ENCODE measurements at places on chromosomes 5 and 9.

DNA sequence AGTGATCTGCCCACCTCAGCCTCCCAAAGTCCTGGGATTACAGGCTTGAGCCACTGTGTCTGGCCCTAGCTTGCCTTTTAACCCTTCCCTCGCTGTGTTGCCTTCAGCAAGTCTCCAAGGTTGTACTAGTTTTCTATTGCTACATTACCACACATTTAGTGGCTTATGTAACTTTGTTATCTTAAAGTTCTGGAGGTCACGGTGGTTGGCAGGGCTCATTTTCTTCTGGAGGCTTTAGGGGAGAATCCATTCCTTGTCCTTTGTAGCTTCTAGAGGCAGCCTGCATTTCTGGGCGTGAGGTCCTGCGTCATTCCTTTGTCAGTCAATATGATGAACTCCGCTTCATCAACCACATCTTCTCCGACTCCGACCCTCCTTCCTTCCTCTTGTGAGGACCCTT lies 2.9 kb upstream of the PRRC2B start:
- DNase-seq, result no peak

DNA sequence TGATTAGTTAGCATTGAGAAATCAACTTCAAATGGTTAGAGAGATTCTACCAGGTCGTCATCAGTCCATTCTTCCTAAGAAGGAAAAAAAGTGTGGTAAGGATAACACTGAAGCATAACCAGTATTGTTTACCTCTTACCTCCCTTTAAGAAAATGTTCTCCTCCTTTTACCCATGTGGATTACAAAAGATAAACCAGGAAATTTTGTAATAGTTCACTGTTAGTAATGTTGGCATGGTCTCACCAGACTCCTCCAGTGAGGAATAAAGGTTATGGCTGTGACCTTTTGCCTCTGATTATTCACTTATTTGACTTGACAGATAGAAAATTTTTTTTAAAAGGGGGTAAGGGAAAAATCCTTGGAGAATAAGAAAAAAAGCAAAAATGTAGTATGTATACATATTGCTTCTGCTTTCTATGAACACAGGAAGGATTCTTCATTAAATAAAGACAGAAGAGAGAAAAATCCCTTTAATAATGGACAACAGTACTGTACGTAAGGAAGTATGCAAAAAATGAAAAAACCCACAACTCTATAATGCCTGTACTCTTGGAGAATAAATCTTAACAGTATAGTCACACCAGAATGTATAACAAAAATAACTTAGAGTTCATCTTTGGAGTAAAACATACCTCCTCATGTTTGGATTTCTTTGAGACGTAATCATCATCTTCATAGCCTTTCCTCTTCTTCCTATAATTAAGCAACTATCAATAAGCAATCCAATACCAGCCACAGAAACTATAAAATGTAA lies 18.1 kb downstream of the CCNH start:
- DNase-seq, result no peak

- no peak for DNase-seq
Observed at GRCh38 chr9:4663956-4664355, 1.9 kb downstream of the PLPP6 start.

GRCh38 chr5:14421851-14422250 lies 159.7 kb upstream of the OTULINL start:
- no peak for DNase-seq

DNA sequence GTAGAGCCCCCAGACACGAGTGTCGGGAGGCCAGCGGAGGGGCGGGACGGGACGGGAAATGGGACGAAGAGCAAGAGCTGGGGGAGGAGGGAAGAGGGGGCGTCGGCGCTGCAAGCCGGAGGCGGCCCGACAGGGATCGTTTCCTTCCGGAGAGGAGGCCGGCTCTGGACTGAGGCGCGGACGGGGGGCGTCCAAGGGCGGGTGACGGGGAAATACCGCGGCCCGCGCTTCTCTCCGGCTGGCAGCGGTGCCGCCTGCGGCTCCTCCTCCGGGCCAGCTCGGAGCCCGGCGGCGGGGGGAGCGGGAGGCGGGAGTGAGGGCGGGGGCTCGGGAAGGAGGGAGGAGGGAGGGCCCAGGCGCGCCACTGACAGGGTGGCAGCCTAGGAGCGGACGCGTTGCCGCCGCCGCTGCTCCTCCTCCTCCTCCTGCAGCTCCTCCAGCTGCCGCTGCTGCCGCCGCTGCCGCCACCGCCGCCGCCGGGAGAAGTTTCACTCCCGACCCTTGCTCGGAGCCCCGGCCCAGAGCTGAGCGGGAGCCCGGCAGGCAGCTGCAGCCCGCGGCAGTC lies at the start of gene CHSY3:
Gene CHSY3, plus strand, starts transcription at position 364 of the 565 bp plus-strand sequence.
- DNase-seq, result peak; percentile 94

DNA sequence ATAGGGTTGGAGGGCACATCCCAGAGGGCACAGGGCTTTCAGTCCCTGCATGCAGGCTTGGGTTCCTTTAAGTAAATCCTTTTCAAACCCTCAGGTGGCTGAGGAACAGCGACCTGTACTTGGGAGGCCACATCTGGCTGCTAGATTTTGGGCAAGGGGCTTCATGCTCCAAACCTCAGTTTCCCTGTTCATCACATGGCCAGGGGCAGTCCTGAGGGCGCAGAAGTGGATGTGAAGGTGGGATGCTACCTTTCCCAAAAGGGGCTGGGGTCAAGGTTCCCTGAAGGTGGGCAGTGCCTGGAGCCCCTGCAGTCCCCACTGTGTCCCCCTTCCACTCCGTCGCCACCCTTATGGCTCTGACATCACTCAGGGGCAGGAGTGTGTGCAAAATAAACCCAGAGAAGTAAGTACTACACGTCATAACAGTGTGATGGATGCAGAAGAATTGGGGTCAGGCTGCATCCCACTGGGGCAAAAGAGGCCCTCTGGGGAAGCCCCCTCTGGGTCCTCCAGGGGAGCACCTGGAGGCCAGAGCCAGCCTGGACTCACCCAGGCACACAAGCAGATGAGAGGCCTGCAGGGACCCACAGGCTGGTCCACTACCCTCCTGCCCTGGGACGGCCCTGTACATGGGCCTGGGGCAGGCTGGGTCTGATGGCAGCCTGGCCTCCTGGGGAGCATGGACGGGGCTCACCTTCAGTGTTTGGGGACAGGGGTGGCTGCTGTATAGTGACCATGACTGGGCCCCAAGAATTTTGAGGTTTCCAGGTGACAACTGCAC lies 1.9 kb upstream of the CARD19 start:
- peak; percentile 37 for DNase-seq

GRCh38 chr9:76701441-76702039 lies 62.7 kb upstream of the PCA3 start:
- DNase-seq, result no peak

DNA sequence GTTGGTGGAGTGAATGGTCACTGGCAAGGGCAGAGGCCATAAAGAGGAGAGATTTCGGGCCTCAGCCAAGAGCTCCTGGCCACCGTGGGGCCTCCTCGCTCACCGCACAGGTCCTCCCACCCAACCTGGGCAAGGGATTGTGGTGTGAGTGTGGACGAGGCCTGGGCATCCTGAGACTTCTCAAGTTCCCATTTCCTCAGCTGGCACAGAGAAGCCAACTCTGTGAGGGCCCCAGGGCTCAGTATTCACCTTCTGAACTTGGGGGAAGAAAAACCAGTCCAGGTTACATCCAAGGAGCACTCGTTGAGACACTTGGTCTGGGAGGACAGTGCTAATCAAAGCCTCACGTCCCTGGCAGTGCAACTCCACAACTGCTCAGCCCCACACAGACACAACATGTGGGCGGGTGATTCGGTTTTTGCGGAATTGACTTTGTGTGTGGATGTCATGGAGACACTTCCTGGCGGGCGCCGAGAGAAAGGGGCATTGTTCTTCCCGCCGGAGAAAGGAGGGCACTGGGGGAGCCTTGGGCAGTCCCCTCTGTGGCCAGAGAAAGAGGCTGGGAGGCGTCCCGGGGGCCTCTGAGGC lies 28.5 kb upstream of the NKD2 start:
- peak; percentile 57 for DNase-seq

DNA sequence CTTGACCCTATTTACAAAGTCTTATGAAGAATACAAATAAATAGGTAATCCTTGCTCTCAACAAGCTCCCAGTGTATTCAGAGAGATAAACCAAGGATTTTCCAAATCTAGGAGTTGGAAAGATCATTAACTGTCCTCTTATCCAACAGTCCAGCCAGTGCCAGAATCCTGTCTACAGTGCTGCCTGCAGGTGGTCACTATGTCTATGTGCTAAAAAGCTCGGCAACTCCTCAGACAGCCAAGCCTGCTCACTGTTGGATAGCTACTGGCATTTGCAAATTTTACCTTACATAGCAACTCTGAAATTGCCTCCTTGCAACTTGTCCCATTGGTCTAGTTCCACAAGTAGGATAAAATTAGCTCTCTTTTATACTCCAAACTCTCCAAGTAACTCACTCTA lies 187.4 kb downstream of the DCP2 start:
- DNase-seq, result no peak

- DNase-seq, result no peak
Observed at GRCh38 chr5:58300346-58300895, 159.5 kb downstream of the PLK2 start.

GRCh38 chr9:91814201-91814600 lies 135.8 kb downstream of the ROR2 start:
- peak; percentile 48 for DNase-seq

GRCh38 chr9:129064499-129064908 lies 16.4 kb upstream of the DOLPP1 start:
- no peak for DNase-seq

- DNase-seq, result peak; percentile 69
Observed at GRCh38 chr5:115415143-115415491, 118.7 kb upstream of the CCDC112 start.

- no peak for DNase-seq
Observed at GRCh38 chr5:159749146-159749545, 167.1 kb upstream of the ADRA1B start.

DNA sequence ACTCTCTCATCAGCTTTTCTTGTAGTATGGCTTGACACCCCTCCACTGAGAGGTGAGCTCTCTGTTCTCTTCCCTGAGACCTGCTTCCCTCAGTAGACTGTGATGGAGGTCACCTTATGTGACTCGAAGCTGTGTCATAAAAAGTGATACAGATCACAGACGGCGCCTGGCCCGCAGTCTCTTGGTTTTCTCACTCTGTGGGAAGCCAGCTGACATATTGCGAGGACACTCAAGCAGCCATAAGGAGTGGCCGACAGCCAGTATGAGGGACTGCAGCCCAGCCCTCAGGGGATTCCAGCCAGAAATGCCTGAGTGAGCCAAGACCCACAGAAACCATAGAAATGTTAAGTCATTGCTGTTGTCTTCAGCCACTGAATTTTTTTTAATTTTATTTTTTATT lies 38.0 kb downstream of the GADD45G start:
- DNase-seq, result peak; percentile 81

- DNase-seq, result peak; percentile 72
Observed at GRCh38 chr5:65102976-65103711, 334.4 kb downstream of the CWC27 start.

DNA sequence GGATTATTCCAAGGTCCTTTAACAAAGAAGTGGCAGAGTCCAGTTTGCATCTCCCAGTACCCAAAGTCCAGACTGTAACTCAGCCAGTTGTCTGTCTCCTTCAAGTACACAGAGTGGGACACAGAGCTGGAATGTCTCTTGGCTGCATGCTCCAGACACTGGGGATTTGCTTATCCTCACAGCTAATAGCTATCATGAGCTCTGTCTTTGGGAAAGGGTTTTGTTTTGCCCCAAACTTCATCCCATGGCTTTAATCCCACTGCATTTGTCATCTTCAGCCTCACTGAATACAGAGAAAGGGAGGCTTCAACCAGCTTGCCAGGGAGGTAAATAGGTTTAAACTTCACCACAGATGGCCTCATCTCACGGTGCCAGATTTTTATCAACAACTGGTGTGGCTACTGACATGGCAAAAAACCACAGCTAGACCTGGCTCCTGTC lies 412.2 kb upstream of the SLC24A2 start:
- DNase-seq, result peak; percentile 80

DNA sequence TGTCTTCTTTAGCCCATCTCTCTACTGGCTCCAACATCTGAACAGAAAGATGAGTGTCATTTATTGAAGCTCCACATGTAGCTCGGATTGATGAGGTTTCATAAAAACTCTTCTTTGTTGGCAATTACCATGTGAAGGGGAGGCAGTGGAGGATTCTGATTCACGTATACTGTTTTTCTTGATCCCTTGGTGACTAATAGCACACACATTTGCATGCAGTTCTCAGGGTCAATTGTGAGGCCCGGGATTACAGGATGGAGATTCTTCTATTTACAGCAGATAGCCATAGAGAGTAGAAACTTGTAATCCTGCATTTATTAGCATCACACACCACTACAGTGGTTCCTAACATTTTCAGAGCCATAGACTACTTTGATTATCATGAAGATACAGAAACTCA lies 133.2 kb upstream of the MARCHF11 start:
- no peak for DNase-seq

DNA sequence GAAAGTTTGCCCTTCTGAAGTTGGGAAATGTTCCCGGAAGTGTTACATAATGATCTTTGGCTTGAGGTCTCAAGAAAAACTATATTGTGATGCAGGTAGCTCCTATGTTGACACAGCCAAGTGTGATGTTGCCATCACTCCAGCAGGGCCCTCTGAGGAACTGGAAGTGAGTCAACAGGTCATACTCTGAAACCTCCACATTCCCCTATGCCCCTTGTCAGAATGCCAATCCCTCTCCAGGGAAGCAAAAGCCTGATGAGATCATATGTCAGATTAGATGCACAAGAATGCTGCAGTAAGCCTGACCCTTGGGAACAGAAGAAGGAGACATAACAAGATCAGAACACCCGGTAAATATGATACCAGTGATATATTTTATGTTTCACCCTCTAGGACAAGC lies 66.8 kb upstream of the ITGA2 start:
- peak; percentile 84 for DNase-seq

DNA sequence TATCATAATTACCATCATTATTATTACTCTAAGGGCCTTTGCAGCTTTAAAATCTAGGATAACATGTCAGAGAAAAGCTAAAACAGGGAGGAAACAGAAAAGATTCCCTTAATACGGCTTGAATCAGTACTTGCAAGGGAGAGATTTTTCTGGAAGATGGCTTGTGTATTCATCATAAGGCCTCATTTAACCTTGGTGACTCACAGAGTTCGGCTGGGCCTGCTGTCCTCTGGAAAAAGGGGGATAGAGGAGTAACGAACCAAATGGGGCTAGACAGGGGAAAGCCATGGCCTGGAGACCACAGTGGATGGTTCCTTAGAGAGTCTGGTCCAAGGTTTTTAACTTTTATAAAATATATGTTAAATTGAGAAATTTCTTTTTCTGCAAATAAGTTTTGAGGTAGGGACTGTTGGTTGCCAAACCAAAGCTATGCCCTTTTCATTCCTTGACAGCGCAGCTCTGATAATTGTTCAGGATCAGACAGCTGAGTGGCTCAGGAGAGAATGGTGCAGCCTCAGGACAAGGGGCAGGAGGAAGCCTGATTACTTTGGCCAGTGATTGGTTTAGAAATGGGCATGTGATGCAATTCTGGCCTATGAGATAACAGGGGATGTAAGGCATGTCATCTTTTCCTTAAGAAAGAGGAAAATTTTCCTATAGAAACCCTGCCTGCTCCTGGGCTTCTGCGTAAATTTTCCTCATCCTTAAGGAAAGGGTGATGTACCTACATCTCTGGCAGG lies 25.6 kb upstream of the GSN start:
- no peak for DNase-seq

GRCh38 chr5:178240766-178241165 lies 8.2 kb upstream of the PHYKPL start:
- DNase-seq, result no peak

- no peak for DNase-seq
Observed at GRCh38 chr9:134980516-134980915, 62.8 kb upstream of the FCN1 start.

- no peak for DNase-seq
Observed at GRCh38 chr5:92852219-92852618, 728.8 kb downstream of the NR2F1-AS1 start.

All from islet precursor cell (in vitro differentiated cells).